ENCODE measurements at places on chromosomes 12 and 14. TPM values are rescaled to one million over a fixed set of nuclear protein-coding genes. Genes with fewer than 3 reads are reported as not detected.

TAMALIN gene
- 2.4 TPM for total RNA-seq

GRCh38 chr12:17971850-17972249, 118.1 kb downstream of the RERGL start:
- no peak for DNase-seq

DNA sequence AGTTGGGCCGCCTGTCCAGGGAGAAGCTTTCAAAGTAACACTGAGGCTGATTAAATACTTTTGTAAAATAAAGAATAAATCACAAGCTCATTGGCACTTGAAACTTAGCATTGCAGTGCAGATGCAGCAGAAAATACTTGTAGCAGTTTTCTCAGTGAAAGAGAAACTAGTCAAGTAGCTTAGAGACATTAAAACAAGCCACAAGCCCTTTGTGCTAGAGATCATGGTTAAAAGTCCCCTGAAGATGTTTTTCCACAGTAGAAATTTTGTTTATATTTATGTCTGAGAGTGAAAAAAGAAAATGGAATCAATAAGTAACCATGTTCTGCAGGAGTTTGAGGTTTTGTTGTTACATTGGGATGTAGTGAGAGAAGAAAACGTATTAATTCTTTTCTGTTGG, 5.9 kb downstream of the PSEN1 start:
- DNase-seq, result no peak

GRCh38 chr12:4210183-4210582, 63.4 kb upstream of the CCND2 start:
- no peak for DNase-seq

GRCh38 chr12:121093487-121093891, 39.2 kb upstream of the P2RX7 start:
- no peak for DNase-seq

DNA sequence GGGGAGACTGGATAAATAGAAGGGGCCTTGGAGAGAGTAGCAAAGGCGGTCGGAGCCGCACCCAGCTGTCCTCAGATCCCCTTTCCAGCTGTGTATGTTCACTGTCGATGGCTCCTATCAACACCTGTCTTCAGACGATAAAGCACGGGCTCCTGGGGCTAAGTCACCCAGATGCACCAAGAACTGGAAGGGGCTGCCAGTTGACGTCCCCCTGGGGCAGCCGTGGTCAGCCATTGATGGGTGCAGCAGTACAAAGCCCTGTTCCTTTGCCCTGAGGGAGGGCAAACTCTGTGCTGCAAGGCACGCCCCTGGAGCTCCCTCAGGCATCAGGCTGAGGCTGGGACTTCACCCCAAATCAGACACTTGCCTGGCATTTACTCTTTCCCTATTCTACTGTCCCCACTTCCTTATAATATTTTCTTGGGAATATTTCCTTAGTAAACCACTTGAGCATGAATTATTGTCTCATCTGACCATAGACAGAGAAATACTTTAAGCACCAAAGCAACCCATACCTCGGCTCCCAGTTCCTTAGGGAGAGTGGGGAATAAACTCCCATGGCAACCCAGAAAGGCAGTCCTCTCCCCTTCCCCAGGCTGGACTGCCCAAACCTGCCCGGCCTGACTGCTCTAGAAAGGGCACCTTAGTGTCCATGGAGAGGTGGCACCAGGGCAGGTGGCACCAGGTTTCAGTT, 59.6 kb upstream of the SCN8A start:
- DNase-seq, result no peak

GRCh38 chr14:38310420-38310995, 54.6 kb upstream of the CLEC14A start:
- DNase-seq, result no peak

RNASE13 gene
- total RNA-seq, result not detected

- DNase-seq, result no peak
These were observed 33.3 kb upstream of the NAP1L1 start for GRCh38 chr12:76117751-76118150.

DNA sequence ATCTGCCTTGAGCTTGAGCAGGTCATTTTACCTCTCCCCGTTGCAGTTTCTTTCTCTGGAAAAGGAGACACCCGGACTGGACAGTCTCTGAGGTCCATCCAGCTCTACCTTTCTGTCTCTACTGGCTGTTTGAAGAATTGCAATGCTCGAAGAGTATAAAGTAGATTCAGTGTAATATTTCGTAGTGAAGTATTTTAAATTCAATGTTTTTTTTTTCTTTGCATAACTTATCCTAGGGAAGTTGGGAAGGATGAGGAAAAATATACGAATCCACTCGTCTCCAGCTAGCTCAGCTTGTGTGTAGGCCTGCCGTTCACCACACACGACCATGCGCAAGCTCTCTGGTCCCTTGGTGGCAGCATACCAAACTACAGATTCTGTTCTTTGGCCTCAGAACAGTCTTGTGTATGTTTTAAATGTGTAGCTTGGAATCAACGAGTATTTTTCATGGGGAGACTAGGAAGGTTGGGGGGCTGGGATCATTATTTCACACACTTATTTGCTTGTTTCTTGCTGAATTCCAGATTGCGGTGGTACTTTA, 307.9 kb downstream of the CACNA1C start:
- DNase-seq, result no peak

FGD6 gene
- 12.6 TPM for total RNA-seq

NKX2-1 gene
- 0.82 TPM for total RNA-seq

LRP1-AS gene
- total RNA-seq, result not detected

DNA sequence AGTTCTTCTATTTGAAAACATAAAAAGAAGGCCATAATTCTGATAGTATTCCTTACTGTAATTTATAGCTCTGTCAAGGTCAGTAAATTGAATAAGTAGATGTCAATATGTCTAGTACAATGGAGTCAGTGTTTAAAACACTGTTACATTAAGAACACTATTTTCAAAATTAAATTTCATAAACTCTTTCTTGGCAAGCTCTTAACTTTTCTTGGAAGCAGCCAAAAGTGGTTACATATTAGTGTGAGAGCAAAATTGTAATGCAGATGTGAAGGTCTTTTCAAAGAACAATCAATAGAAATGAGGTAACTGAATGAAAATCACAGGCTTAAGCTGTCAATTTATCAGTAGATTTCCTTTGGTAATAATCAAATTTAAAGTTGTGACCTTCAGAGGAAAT, 722.4 kb upstream of the NOVA1 start:
- DNase-seq, result no peak

GRCh38 chr14:76040704-76041103, 55.1 kb downstream of the IFT43 start:
- DNase-seq, result no peak

DNA sequence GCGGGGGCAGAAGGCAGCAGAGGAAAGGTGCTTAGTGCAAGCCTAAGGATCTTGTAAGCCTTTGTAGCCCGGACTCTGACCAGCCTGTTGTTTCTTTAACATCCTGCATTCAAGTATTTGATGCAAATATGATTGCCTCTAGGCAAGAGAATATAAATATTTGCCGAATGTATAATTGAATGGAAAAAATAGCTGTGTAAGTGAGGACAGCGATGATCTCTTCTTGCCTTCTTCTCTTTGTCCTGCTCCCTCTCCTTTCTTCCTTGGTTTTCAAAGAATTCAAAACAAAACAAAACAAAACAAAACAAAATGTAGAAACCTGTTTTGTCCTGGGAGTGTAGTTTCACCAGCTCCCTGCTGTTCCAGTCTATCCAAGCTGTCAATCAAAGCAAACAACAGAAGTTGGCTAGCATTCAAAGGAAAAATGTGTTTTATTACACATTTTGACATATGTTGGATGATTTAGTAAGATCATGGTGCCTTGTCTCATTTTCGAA, 74.9 kb upstream of the CPM start:
- DNase-seq, result no peak

- DNase-seq, result no peak
These were observed 87.1 kb upstream of the PTHLH start for GRCh38 chr12:28059668-28060067.

DNA sequence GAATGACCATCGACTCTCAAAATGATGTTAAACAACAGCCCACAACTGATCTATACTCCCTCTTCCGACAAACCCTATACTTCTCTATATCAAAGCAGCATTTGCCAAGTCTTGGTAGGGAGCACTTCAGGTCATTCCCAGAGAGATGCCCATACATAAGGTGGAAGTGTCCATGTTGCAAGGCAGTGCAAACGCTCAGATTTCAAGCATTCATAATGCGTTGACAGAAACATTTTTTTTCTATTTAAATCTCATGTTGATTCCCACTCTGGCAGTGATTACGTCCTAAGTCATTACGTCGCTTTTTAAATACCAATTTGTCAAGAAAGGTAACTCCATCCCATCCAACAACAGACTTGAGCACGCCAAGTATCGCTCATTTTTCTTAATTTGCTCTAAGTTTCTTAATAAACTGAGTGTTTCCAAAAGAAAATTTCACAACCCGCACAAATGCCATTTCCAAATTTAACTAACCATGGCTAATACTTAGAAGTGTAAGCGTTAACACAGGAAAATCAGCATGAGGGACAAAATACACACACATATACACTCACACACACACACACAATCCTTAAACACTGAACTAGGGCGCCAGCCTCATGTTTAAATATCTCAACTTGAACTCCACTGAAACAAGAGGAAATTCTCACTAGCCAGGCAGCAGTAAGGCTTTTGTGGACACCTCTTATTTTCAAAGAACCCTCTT, 1.1 kb downstream of the GXYLT1 start:
- DNase-seq, result no peak

GRCh38 chr14:20350282-20350681, 6.8 kb downstream of the PARP2 start:
- DNase-seq, result no peak

DNA sequence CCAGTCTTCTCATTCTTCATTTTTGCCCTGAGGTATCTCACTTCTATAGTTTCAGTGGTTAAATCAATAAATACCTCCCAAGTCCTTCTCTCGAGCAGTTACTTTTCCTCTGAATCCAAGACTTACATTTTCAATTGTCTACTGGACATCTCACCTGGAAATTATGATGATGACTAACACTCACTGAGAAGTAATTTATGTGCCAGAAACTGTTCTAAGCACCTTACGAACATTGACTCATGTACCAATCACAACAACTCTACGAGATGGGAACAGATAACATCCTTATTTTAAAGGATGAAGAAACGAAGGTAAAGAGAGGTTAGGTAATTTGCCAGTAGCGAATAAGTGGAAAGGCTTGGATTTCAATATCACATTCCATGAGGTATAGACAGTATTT, 94.1 kb downstream of the EML5 start:
- DNase-seq, result no peak

DNA sequence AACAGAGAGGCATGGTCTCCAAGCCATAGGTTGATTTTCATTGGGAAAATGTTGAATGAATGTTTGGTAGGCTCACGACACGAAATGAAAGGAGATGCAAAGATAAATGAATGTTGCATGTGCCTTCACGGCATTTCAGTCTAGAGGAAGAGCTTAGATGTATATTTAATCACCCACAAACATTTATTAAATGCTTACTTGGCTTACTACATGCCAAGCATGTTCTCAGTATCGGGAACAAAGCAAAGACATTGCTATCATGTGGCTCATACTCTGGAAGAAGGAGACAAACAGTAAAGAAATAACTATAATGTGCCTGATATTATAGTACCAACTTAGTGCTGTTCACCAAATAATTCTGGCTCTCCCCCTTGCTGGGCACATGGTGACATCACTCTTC, 133.5 kb downstream of the LLPH start:
- no peak for DNase-seq

- DNase-seq, result no peak
These were observed 58.4 kb downstream of the IGF1 start for GRCh38 chr12:102421802-102422583.

IL22 gene
- not detected for total RNA-seq

- DNase-seq, result no peak
These were observed 105.0 kb upstream of the SLC38A2 start for GRCh38 chr12:46477541-46477940.

- DNase-seq, result no peak
These were observed 133.5 kb upstream of the KRAS start for GRCh38 chr12:25384038-25384892.

DNA sequence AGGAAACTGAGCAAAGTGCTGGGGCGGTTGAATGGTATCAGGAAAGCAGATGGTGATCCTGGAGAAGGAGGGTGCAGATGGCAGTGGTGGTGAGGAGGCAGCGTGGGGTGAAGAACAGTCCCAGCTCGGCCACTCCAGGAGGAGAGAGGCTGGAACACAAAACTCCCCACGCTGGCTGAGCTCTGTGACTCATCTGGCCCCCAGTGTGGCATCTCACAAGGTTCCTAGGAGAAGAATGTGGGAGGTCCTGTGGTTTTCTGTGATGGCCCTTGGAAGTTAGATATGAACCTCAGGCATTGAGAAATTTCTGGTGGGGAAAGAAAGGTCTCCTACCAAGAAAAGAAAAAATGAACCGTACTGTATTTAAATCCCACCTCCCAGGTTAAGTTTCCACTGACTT, 8.0 kb upstream of the NRXN3 start:
- no peak for DNase-seq

DNA sequence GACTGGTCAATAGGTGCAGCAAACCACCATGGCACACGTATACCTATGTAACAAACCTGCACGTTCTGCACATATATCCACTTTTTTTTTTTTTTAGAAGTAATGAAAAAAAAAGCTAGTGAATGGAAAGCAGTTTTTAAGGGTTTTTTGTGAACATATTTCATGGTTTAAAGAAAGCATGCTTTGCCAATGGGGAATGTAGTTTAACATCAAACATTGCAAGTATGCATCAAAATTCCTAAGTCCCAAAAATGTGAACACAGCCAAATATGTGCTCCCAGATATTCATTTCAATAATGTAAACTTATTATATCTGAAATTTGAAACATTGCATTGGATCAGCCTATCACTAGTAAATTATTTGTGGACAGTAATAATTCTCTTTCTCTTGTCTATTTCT, 710.4 kb upstream of the FLRT2 start:
- DNase-seq, result no peak

STYK1 gene
- total RNA-seq, result 2.9 TPM

- no peak for DNase-seq
These were observed 494.8 kb downstream of the NELL2 start for GRCh38 chr12:44381341-44381740.

DNA sequence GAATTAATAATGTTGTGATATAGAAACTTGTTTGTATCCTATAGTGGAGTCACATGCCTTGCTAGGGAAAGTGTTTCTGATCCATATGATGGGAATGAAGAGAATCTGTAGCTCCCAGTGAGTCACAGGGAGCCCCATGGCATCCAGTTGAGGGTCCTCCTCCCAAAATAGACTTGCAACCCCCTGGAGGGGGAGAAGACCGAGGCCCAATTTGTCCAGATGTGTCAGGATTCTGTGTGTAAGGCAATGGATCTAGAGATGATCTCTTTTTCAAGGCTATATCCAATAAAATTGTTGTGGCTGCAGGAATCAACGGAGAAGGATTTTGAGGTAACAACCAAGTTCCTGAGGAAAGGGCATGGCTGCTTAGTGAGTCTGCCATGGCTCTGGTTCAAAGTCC, 121.8 kb downstream of the BCL11B start:
- no peak for DNase-seq
